ENCODE measurements at places on chromosomes 12 and 14. TPM values are rescaled to one million over a fixed set of nuclear protein-coding genes. Genes with fewer than 3 reads are reported as not detected.

DNA sequence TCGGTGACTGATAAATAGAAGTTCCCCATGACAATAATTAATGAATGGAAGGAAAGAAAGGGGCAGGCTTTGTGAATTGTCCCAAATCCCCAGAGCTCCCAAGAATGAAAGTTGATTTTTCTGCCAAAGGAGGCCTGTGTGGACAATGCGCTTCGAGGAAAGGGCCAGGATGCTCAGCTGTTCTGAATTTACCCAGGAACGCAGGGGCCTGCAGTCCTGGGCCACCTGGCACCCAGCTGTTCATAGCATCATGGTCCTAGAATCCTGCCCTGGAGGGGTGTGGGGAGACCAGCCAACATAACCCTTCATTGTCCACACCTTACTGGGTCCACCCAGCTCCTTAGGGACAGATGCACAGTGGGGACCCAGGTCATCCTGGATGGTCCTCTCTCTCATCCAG, 587.5 kb downstream of the BCL11B start:
- no peak for DNase-seq

HOXC9 gene
- polyA plus RNA-seq, result 15.9 TPM

- no peak for DNase-seq
Observed at GRCh38 chr14:92276074-92276473, 46.9 kb upstream of the SLC24A4 start.

DNA sequence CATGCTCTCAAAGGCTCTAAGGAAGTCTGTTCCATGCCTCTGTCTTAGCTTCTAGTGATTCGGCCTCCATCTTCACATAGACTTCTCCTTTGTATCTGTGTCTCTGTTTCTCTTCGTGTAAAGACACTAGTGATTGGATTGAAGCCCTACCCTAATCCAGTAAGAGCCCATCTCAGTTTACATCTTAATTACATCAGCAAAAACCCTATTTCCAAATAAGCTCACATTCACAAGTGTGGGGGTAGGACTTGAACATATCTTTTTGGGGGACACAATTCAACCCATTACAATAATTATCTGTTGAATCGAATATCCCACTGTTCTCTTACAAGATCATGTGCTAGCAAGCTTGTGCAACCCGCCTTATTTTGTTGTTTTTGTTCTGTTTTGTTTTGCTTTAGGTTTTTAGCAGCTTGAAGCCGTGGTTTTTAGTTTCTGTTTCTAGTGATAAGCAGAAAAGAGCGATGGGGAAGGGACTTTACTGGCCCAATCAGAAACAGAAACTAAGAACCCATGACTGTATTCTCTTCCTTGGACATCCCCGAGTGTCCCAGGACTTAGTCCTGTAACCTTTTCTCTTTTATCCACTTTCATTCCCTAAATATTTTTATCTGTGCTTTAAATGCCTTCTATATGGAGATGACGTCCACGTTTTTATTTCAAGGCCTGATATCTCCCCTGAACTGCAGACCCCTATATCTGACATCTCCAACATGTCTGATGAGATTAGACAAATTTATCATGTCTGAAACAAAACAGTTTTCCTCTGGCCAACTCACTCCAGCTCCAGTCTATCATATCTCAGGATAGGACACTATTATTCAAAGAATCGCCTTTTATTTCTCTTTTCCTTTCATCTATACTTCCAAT, 353.0 kb downstream of the CCDC91 start:
- no peak for DNase-seq

DNA sequence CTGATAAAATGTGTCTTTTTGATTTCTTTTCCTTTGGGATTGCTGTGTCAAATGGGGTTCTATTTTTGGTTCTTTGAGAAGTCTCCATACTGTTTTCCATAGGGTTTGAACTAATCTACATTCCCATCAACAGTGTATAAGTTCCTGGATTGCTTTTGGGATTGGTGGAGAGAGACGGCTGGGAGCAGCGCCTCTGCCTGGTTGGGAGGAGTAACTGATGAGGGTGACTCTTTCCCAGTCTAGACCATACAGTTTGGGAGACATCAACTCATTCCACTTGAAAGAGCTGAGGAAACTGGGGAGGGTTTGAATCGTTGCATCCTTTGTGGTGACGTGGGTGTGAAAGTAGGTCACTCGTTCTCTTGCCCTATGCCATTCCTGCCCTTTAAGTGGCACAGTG, 42.3 kb upstream of the KCNA1 start:
- DNase-seq, result no peak

DNA sequence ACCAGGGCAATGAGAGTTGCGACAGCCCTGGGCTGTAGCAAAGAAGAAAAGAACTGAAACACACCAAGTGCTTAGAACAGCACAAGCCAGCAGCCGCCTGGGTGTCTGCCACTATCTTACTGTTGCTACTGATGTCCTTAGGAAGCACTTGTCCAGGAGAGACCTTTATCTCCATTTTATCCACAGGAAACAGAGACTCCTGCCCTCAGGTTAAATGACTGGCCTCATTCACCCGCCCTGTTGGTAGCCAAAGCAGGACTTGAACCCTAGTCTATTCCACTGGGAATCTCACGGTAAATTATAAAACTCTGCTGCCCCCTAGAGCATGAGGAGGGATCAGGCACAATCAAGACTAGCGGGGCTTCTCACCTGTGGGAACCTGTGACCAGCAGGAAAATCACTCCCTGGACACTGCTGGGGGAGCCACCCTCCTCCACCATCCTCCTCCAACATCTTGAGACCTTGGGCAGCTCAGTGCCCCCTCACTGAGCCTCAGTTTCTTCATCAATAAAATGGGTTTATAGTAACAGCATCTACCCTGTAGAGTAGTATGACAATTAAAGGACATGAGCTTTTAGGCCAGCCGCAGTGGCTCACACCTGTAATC, 20.5 kb upstream of the TESC start:
- DNase-seq, result no peak

- no peak for DNase-seq
Observed at GRCh38 chr14:69696633-69697557, 70.0 kb upstream of the SRSF5 start.

OR6C2 gene
- not detected for polyA plus RNA-seq

DNA sequence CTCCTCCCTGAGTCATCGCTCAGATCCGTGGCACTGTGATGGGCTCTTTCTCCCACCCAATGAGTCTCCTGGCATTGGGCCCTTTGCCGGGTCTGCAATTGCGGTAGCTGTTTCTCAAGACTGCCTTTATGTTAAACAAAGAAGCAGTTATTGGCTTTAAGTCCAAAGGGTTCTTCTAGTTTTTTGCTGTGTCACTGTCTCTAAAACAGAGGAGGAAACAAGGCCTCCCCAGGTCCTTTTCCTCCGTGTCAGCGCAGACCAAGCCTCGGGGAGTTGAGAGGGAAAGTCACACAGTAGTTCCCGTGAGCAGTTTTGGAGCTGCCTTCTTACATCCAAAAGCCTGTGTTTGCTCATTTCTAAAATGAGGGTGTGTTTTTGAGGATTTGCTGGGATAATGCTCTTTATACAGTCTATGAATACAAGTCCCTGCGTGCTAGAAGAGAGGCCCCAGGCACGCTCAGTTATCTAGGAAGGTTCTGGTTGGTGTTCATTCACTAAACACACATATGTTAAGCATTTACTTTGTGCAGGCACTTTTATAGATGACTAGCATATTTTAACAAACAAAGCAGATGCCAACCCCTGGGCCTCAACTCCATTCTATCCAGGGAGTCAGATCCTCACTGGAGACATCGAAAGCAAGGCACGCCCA, 126.0 kb upstream of the PZP start:
- no peak for DNase-seq

TSPAN11 gene
- polyA plus RNA-seq, result 7.5 TPM

GRCh38 chr14:52080808-52081755, 12.2 kb upstream of the NID2 start:
- no peak for DNase-seq

GRCh38 chr14:100294213-100294962, 11.9 kb downstream of the SLC25A29 start:
- no peak for DNase-seq

GYS2 gene
- polyA plus RNA-seq, result 0.28 TPM

OR9K2 gene
- not detected for polyA plus RNA-seq

MGST1 gene
- 41.4 TPM for polyA plus RNA-seq

- DNase-seq, result no peak
Observed at GRCh38 chr12:9699269-9699897, 29.9 kb downstream of the CLEC2D start.

DNA sequence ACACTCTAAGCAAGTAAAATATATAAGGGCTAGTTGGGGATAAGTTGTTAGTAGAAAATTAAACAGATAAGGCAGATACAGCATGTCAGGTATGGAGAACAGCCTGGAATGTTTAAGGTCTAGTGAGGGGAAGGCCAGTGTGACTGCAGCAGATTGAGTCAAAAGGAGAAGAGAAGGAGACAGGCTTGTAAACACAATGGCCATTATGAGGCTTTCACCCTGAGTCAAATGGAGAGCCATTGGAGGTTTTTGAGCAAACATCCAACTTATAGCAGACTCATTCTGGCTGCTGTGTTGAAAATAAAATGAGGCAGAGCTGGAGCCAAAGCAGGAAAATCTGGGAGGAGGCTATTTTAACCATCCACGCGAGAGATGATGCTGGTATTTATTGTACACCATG, 142.0 kb downstream of the DUSP6 start:
- DNase-seq, result no peak

GRCh38 chr12:100862676-100863075, 68.1 kb downstream of the ANO4 start:
- no peak for DNase-seq

GRCh38 chr12:42932936-42933335, 343.4 kb upstream of the PRICKLE1 start:
- DNase-seq, result no peak

All from right renal pelvis (tissue), 4 donors.